ENCODE measurements at places on chromosomes 12 and 14. TPM values are rescaled to one million over a fixed set of nuclear protein-coding genes. Genes with fewer than 3 reads are reported as not detected.
A peak's percentile ranks its signal among the peaks of the same experiment; 100 is the strongest.

- DNase-seq = peak; percentile 59
These were observed 23.6 kb downstream of the HSP90AA1 start for GRCh38 chr14:102063109-102063807.

DNA sequence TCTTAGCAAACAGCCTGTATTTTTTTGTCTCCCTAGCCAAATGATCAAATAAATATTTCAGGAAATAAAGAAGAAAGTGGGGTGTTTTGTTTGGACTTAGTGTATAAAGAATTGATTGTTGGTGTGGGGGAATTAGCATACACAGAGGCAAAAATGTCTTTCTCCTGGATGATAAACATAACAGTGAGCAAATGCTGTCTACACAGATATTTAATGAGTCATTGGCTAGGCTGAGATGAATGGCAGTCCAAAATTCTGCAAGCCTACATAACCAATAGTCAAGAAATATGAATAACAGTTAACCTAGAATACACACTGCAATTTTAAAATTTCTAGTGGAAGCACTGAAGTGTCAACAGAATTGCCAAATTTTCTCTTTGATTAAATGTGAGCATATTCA, 35.8 kb downstream of the MYF5 start:
- DNase-seq = no peak

- no peak for DNase-seq
These were observed 25.9 kb downstream of the EPS8 start for GRCh38 chr12:15763328-15763727.

- no peak for DNase-seq
These were observed 217.7 kb upstream of the ATXN7L3B start for GRCh38 chr12:74319886-74320285.

TAS2R30 gene
- total RNA-seq = 2.9 TPM

- DNase-seq = no peak
These were observed 10.0 kb downstream of the BORCS5 start for GRCh38 chr12:12366701-12367481.

DNA sequence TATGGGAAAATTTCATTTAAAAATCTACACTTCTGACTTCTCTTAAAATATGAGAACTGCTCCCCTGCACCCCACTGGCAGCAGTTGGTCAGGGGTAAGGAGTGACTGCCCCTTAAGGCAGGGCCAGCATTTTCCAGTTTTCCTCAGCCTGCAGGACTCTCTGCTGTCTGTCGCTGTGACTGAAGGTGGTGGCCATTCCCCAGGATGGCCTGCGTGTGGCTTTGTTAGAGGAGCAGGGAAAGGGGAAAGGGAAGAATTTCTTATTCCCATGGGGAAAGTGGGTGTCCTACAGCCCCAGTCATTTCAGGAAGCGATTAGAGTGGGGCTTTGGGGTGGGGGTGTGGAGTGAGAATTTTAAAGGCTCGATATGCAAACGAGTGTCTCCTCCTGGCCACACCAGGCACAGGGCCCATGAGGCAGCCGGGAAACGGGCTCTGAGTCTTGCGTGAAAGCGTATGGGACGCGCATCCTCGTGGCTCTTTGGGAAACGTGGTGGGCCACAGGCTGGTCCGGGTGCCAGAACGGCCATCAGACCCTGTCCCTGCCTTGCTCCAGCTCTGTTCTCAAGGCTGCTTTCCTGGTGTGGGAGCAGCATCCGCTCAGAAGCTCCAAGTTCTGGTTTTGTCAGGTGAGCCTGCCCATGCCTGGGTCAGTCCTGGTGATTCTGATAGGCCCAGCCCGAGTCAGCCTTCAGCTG, 23.5 kb downstream of the ADGRD1 start:
- no peak for DNase-seq

DNA sequence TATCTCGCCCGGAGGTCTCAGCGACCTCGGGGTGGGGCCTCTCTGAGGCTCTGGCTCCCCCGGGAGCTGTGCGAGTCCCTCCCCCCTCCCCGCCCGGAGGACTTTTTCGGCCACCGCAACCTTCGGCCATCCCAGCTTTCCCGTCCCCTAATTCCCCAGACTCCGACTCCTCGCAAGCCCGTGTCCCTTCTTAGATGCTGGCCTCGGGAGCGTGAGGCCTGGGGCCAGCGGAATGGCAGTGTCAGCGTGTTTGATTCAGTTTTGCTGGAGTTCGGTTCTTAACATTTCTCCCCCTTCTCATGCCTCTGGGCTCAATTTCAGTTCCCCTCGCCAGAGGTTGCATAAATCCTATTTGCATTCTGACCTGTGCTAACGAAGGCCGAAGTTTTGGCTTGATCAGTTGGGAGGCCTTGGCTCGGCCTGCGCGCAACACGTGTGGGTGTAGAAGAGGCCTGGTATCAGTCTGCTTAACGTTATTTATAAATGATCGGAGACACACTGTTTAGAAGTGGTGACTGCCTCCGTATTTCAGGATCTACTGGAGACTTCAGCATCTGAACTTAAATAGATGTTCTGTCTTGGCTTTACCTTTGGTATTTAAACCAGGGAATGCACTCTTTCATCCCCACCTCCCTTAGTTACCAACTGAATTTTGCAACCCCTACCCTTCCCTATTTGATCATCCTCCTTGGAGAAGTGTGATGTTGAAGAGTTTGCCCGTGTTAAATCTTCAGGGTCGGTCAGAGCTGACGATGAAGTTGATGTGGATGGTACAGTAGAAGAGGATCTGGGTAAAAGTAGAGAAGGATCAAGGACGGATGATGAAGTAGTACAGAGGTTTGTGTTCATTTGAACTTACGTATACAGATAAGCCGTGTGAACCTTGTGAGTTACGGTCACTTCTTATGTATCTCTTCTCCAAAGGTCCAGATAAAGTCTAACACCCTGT, 851 bp downstream of the HSP90B1 start:
- DNase-seq = no peak

HOXC12 gene
- not detected for total RNA-seq

ACSS3 gene
- total RNA-seq = not detected

RND1 gene
- total RNA-seq = 3.5 TPM

DNA sequence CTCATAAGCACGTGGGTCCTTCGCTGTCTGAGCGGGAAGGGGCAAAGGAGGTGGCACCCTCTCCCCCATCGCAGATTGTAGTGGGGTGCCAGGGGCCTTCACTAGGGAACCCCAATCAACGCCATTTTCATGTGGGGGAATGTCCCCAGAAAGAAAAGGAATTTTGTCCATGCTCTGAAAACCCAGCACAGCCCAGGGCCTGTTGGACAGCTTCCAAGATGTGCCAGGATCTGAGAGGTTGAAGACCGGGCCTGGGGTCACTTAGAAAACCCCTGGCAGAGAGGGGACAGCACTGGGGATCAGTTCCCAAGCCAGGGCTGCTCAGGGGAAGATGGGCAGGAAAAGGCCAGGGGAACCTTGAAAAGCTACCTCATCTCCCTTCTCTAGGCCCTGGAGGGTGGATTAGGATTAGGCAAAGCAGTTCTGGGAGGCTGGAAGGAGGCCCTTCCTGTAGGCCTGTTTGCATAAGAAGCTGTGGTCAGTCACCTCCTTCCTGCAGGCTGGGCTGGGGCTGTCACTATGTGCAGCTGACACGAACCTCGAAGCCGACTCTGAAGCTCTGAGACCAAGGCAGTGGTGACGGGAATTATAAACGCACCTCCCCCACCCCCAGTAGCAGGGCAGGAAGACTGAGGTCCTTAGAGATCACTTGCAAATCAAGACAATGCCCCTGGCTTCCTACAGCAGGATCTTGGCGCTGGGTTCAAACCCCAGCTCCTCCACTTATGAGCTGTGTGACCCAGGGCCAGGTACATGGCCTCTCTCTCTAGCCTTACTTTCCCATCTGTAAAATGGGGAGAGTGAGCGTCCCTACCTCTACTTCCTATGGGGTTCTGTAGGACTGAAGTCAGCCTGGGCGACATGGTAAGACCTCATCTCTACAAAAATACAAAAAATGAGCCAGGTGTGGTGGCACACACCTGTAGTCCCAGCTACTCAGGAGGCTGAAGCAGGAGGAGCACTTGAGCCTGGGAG, 29.0 kb downstream of the TESC start:
- DNase-seq = no peak

All from activated T-helper 2 cell treated with anti-CD3 and anti-CD28 coated beads, Interferon-gamma antibody, Interleukin-2, Interleukin-4, amounts not matched to agents 10 μg/mL and 5 μg/mL and 100 μg/mL, durations not matched to agents 14 hours and 24 hours and 36 hours (primary cell).